AG09319 (cell line): ENCODE measurements at places on chromosomes 11 and 22.
A peak's percentile ranks its signal among the peaks of the same experiment; 100 is the strongest.

GRCh38 chr11:121236115-121237001 lies 56.2 kb upstream of the SC5D start:
- no peak for DNase-seq

DNA sequence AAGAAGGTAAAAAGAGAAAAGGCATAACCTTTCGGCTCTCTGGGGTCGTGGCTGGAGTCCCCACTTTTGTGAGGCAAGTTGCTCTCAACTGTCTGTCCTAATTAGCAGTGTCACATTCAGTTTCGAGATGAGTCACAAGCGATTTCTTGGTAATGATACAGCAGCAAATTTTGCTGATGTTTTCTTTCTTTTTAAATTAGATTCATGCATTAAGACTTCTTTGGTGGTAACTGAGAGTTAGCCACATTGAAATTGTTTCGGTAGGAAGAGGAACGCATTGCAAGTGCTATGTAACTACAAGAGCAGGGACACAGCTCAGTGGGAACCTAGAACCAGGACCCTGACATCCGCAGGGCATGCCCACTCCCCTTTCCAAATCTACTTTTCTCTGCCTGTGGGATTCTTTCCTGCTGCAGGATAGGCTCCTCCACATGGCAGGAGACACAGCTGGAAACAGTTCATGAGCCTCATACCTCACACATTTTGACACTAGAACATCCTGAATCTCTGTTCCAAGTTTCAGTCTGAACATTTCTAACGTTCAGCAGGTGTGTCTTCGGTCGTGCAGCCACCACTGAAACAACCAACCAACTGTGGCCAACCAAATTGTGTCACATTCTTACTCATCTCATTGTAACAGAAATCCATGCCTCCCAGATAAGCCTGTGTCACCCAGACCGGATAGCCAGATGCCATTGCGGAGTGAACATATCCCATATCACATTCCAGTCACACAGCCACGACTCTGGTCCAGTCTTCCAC lies 987.6 kb downstream of the NTM start:
- DNase-seq: no peak

GRCh38 chr11:83280256-83280655 lies 5.9 kb downstream of the CCDC90B start:
- DNase-seq: no peak

- DNase-seq: no peak
These were observed 256.9 kb upstream of the PITPNB start for GRCh38 chr22:28175730-28176492.

DNA sequence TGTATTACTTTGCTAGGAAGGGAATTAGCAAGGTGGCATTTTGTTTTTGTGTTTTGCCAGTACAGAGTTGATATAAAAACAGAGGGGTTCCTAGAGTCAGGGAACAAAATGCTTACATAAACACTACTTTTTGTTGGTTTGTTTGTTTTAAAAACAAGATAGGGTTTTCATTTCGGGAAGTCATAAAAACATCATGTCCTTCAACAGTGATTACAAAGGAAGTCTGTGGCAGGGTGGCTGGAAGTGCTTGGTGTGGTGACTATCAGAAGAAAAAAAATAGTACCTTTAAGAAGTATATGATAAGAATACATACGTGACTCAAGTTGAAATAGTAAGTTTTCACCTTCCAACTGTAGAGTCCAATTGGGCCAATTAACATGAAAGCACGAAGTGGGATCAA lies 1.2 kb upstream of the IL18 start:
- DNase-seq: no peak

GRCh38 chr22:50459496-50460140 lies 15.2 kb downstream of the SBF1 start:
- DNase-seq: no peak

- peak; percentile 72 for DNase-seq
These were observed 56.6 kb downstream of the BID start for GRCh38 chr22:17717708-17718107.

DNA sequence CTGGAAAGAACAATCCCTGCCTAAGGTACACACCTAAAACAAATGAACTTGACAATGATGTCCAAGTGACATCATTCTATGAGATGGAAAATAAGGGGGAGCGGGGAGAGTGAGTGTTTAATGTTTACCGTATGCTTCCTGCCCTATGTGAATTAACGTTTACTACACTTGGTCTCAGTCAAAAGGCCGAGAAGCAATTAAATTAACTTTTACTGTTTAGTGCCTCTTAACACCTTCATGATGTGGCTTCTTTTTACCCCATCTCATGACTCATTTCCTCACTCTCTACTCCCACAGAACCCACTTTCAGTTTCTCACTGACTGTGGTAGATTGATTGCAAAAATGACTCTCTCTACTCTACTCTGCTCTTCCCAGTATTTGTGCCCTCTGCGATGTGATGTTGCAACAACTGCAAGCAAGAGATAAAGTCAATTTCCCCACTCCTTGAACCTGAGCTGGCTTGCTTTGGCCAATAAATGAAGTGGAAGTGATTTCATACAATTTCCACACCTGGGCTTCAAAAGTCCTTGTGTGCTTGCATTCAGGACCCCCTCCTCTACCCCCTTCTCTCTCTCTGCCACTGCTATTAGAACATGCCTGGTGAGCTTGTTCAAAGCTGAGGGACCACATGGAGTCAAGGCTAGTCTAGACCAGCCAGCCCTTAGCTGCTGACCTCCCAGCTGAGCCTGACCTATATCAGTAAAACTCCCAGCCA lies 11.6 kb upstream of the ALKBH3 start:
- DNase-seq: peak; percentile 12

GRCh38 chr22:33555814-33556522 lies 364.3 kb downstream of the LARGE1 start:
- no peak for DNase-seq

GRCh38 chr11:128116885-128117284 lies 470.5 kb downstream of the ETS1 start:
- no peak for DNase-seq

GRCh38 chr11:128645968-128646367 lies 47.9 kb upstream of the FLI1 start:
- DNase-seq: no peak

- DNase-seq: no peak
These were observed 3.2 kb upstream of the MRPL23 start for GRCh38 chr11:1943977-1944376.

DNA sequence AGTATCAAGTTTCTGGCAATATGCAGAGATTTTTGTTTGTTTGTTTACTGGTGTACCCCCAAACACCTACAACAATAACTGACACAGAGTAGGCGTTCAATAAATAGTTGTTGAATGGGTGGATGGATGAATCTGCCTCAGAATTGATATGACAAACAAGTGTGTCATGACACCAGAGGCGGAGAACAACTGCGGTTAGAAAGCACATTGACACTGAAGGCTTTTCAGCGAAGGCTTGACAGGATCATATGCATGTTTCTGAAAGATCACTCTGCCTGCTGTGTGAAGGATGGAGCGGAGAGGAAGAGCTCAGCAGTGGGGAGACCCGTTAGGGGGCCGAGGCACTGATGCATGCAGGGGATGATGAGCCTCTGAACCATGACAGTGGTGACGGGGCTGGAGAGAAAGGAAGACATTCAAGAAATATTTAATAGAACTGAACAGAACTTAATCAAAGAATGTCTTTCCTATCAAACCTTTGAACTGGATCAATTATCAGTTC lies 108.5 kb upstream of the USP47 start:
- DNase-seq: no peak

DNA sequence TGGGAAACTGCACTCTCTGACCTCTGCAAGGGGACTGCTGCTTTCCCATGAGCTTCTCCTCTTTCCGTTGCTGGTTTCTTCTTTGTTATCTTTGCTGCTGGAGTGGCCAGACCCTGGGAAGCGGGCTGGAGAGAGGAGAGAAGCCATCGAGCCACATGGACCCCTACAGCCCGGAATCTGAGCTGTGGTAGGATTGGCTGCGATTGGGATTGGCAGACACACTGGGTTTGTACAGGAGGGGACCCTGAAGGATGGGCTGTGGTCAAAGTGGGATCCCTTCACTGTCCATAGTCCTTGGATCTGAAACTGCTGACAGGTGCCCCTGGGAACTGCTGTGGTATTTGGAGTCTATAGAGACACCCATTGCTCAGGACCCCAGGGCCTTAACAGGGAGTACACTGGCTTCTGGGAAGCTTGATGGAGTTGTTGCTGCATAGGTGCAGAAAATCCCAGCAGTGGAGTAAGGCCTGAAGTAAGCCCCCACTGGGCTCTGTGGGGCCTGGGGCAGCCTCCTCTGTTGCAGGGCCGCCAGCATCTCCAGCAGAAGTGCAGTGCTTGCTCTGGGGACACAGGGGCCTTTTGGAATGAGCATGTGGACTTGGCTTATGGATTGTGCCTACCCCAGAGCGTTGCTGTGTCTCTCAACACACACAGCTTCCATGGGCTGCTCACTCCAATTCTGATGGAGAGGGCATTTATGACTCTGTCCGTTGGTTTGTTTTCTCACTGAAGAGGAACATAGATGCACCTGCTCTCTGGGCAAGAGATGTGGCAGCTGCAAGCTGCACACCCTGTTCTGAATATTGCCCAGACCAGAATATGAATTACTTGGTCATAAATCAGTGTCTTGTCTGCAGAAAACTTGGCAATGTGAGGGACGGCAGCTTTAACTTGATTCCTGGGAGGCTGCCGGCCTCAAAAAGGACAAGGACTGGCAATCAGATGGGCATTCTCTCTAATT lies 32.0 kb downstream of the BCR start:
- DNase-seq: no peak

DNA sequence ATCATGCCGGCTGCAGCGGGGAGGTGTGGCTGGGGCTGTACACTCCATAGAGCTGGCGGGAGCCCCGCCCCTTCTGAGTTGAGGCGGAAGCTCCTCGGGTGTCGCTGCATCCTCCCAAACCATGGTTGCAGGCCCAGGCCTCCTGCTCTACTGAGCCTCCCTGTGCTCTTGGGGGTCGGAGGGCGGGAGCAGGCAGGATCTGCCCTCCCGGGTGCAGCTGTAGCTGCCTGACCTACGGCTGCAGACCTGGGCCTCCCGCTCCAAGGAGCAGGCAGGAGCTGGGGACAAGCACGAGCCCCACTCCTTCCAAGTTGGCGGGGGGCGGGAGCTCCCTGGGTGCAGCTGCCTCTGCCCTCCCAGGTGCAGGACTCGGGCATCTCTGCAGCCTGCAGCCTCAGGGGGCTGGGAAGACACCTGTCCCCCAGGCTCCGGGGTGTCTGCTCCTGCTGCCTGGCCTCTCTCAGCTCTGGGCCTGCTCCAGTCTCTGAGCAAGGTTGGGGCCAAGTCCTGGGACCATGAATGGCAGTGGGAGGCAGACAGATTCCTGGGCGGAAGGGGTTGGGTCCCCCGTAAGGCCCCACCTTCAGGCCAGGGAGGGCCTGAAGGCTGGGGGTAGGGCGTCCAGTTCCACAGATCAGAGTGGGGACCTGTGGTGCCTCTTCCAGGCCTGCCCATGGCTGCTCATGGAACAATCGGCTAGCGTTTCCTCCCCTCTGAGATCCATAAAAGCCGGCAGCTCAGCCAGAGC lies 46.4 kb upstream of the SC5D start:
- DNase-seq: no peak

GRCh38 chr11:14611939-14612338 lies 31.7 kb upstream of the PDE3B start:
- no peak for DNase-seq

- DNase-seq: no peak
These were observed 8.7 kb downstream of the IFT27 start for GRCh38 chr22:36767035-36767775.

- no peak for DNase-seq
These were observed 79.5 kb upstream of the PICALM start for GRCh38 chr11:86148345-86148747.

GRCh38 chr11:79466411-79466810 lies 25.6 kb upstream of the TENM4 start:
- peak; percentile 14 for DNase-seq

DNA sequence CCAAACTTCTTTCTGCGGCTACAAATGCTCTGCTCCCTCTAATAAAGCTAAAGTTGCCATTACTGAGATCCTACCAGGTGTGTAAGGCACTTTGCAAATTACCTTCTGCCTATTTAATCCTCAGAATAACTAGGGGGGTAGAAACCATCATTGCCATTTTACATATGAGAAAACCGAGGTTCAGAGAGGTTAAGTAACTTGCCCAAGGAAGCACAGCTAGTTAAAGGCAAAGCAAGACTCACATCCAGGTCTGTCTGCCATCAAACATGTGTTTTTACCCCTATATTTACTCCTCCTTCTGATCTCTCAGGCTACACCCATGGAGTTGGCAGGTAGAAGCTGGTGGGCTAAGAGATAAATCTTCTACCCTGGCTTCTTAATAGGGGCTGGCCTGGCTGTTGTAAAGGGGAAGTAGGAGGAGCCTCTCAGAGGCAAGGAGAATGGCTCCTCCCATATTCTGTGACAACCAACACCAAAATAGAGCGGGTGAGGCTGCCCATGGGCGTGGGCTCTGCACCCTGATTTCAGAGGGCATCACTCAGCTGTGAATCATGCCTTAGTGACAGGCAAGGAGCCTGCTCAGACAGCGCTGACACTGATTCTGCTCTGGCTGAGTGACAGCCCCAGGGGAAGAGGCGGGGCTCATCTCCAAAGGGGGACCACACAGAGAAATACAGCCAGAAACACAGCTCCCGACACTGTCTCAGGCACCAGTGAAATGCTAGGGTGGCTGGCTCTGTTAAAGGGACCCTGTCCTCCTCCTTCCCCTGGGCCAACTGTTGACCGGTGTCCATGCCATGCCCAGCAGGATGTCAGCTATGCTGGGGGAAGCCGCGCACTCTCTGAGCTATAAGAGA lies 106.8 kb downstream of the ABTB2 start:
- no peak for DNase-seq

DNA sequence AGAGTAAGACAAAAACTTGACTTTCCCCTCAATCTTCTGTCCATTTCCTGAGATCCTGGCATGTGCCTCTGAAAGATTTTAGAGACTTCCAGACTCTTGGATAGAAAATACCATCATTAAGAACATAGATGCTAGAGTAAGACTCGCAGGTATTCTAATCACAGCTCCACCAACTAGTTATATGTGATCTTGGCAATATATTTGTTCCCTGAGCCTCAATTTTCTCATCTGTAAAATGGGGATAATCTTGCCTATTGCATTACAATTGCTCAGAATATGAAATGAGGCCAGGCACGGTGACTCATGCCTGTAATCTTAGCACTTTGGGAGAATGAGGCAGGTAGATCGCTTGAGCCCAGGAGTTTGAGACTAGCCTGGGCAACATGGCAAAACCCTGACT lies 10.7 kb downstream of the RHOG start:
- DNase-seq: no peak

GRCh38 chr22:37406441-37407235 lies 20.6 kb downstream of the ELFN2 start:
- DNase-seq: no peak
